ENCODE measurements at places on chromosomes 3 and 15.

DNA sequence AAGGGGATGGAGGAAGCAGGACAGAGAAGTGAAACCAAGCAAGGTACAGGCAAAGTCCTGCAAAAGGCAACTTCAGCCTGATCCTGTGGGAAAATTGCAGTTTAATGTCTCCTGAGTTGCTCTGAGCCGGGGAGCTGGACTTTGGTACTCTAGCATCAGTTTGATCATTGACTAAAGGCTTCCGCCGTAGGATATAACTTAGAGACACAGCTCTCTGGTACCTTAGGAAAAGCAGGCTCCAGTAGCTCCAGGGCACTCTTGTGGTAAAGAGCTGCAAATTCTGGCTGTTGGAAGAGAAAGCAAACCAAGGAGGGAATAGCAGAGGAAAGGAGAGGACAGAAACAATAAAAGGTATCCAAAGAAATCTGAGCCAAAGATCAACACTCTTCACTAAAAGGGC lies 521.1 kb downstream of the PLOD2 start:
- DNase-seq = no peak
- H3K36me3 ChIP-seq = no peaks in the 10 kb centered on the region
- H3K27ac ChIP-seq = no peak overlapping the region
- H3K4me3 ChIP-seq = no peak overlapping the region
- H3K27me3 ChIP-seq = no peaks in the 10 kb centered on the region
- H3K4me1 ChIP-seq = no peaks in the 10 kb centered on the region

- H3K4me3 ChIP-seq = no peak overlapping the region
- peaks cover under 1% of the 10 kb centered on the region for H3K4me1 ChIP-seq
- no peak overlapping the region for H3K27ac ChIP-seq
- DNase-seq = no peak
- H3K36me3 ChIP-seq = no peaks in the 10 kb centered on the region
These were observed 213.6 kb upstream of the LINGO1 start for GRCh38 chr15:77846360-77846759.

- no peak for DNase-seq
- no peaks in the 10 kb centered on the region for H3K36me3 ChIP-seq
- H3K4me1 ChIP-seq = no peaks in the 10 kb centered on the region
These were observed 331.8 kb upstream of the ARHGEF26 start for GRCh38 chr3:153789380-153789779.

- no peaks in the 10 kb centered on the region for H3K4me1 ChIP-seq
- no peak overlapping the region for H3K4me3 ChIP-seq
- no peak overlapping the region for H3K27ac ChIP-seq
- H3K36me3 ChIP-seq = no peaks in the 10 kb centered on the region
These were observed 434.1 kb downstream of the OCA2 start for GRCh38 chr15:27665002-27665401.

- H3K4me3 ChIP-seq = no peak overlapping the region
- DNase-seq = no peak
- H3K27ac ChIP-seq = no peak overlapping the region
- H3K4me1 ChIP-seq = peaks cover 6% of the 10 kb centered on the region
- H3K27me3 ChIP-seq = no peaks in the 10 kb centered on the region
These were observed 122.7 kb downstream of the DGKG start for GRCh38 chr3:186239321-186239720.

DNA sequence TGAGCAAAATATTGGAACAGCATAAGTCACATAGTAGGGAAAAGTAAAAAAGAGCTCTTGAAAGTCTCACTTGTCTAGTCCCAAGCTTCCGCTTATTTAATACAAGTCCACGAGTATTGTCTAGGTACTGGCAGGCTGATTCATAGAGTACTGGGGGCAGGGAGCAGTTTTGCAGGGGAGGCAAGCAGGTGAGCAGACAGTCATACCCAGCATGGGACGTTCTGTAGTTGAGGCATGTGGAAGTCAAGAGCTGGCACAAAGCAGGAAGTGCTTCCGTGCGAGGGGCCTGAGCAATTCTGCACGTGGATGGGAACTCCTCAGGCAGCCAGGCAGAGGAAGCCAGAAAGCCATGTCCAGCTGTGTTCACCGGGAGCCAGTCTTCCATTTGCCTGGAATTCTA lies 287.6 kb downstream of the EPHB1 start:
- no peak for DNase-seq
- H3K4me3 ChIP-seq = no peak overlapping the region
- no peaks in the 10 kb centered on the region for H3K27me3 ChIP-seq
- no peak overlapping the region for H3K27ac ChIP-seq

DNA sequence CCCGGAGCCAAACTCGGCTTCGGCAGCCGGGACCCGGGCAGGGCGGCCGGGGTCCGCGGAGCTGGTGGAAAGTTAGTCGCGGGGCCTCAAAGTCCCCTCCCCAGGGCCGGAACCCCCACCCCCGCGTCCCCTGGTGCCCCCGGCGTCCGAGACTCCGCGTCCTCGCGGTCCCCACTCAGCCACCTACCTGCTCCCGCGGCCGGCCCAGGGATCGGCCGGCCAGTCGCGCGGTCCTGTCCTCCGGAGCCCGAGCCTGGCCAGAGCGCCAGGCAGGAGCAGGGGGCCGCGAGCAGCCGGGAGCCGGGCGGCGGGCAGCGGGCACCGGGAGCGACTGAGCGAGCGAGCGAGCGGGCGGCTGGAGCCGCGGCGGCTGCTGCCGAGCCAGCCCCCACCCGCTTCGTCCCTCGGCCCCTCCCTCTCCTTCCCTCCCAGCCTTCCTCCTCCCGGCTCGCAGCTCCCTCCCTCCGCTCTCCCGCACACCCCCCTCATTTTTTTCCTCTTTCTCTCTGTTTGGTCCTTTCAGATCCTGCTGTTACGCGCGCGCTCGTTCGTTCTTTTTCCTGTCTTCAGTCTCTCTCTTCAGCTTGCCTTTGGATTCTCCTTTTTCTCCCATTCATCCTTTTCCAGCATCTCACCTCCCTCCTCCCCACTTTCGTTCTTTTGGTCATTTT lies at the start of gene MEGF11:
Gene MEGF11 (minus strand): TSS at position 333 of the 671 bp plus-strand sequence. CDS start 125,347 bp downstream, outside the sequence.
- no peak for DNase-seq
- peaks cover 5% of the 10 kb centered on the region for H3K4me1 ChIP-seq
- H3K36me3 ChIP-seq = no peaks in the 10 kb centered on the region
- peaks cover 27% of the 10 kb centered on the region for H3K27me3 ChIP-seq

DNA sequence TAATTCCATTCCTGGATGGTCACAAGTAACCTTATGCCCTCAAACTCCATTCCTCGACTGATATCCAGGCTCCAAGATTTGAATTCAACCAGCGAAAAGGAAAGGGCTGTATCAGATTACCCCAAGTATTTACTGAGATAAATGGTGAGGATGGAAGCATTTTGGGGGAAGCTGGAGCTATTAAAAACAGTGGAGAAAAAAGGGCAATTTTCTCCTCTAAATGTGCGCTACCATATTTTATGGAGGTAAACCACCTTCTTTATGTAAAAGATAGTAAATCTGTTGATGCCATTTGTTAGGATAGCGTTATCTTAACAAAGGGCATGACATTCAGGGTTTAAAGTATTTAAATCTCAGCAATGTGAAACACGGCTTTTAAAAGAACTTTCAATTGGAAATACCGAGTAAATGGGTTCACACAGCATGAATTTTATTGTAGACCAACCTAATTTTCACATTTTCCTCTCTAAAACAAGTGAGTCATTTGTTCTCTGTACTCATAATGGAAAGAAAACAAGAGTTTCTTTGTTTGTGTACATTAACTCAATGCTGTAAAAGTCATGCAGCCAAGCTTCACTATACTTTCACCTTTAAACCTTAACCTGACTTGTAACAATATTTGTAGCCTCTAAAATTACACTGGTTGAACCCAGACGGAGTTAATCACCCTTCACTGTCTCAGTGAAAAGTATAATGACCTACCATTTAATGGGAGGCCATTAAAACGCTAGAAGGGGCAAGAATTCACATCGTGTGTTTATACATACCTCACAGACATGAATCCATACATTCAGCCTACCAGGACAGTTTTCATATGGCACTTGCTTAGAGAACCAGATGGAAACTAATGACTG lies 773.4 kb downstream of the ROBO1 start:
- H3K27me3 ChIP-seq = no peaks in the 10 kb centered on the region
- peak overlapping the region; percentile 44 for H3K27ac ChIP-seq
- no peaks in the 10 kb centered on the region for H3K36me3 ChIP-seq
- H3K4me1 ChIP-seq = peaks cover 24% of the 10 kb centered on the region
- no peak for DNase-seq

- no peaks in the 10 kb centered on the region for H3K27me3 ChIP-seq
- no peaks in the 10 kb centered on the region for H3K4me1 ChIP-seq
- H3K4me3 ChIP-seq = no peak overlapping the region
- no peak for DNase-seq
- H3K36me3 ChIP-seq = no peaks in the 10 kb centered on the region
These were observed 281.2 kb upstream of the DPH6 start for GRCh38 chr15:35827141-35827540.

- DNase-seq = no peak
- no peak overlapping the region for H3K27ac ChIP-seq
- no peaks in the 10 kb centered on the region for H3K4me1 ChIP-seq
- no peak overlapping the region for H3K4me3 ChIP-seq
- no peaks in the 10 kb centered on the region for H3K27me3 ChIP-seq
These were observed 140.9 kb downstream of the ALDH1A2 start for GRCh38 chr15:57924598-57924997.

DNA sequence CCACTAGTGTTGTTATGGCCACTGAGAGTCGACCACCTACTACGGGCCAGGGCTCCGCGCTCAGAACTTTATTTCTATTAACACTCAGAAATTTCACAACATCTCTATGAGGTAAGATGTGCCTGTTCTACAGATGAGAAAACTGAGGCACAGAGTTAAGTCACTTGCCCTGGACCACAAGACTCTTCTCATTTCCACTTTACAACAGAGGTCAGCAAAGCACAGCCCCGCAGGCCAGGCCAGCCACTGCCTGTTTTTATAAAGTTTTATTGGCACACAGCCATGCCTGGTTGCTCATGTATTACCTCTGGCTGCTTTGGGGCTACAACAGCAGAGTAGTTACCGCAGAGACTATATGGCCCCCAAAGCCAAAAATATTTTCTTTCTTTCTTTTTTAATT lies 503.6 kb downstream of the SHQ1 start:
- H3K4me1 ChIP-seq = peaks cover under 1% of the 10 kb centered on the region
- no peak overlapping the region for H3K4me3 ChIP-seq
- no peak overlapping the region for H3K27ac ChIP-seq
- H3K27me3 ChIP-seq = no peaks in the 10 kb centered on the region
- no peak for DNase-seq
- no peaks in the 10 kb centered on the region for H3K36me3 ChIP-seq

DNA sequence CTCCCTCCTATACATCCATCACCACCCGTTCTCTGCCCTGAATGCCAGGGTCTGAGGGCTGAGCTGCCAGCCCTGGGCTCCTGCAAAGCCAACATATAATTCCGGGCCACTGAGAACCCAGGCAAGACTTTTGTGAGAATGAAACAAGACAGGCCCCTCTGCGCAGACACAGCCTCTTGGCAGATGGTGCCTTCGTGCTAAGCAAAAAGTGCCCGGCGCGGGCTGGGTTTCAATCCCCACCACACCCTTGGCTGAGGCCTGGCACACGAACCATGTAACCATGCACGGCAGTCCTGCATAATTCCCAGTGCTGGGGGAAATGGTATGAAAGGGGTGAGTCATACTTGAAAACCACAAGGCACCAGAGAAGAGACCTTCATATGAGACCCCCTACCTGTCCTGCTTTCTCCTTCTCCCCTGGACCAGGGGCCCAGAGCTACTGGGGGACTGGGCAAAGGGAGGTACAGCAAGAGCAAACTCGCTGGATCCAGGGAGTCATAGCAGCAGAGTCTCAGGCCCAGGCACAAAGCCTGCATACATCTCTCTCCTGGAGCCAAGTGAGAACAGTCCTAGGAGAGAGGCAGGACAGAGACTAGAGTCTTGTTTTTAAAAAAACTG lies 26.1 kb upstream of the LOXL1 start:
- no peak for DNase-seq
- no peak overlapping the region for H3K27ac ChIP-seq
- H3K4me3 ChIP-seq = no peak overlapping the region
- no peaks in the 10 kb centered on the region for H3K27me3 ChIP-seq
- H3K36me3 ChIP-seq = no peaks in the 10 kb centered on the region

- H3K27ac ChIP-seq = no peak overlapping the region
- H3K4me1 ChIP-seq = no peaks in the 10 kb centered on the region
- no peaks in the 10 kb centered on the region for H3K27me3 ChIP-seq
- DNase-seq = no peak
These were observed 321.8 kb downstream of the TIGIT start for GRCh38 chr3:114615523-114616085.

- no peak overlapping the region for H3K4me3 ChIP-seq
- H3K27ac ChIP-seq = no peak overlapping the region
- no peaks in the 10 kb centered on the region for H3K27me3 ChIP-seq
These were observed 61.3 kb downstream of the FBN1 start for GRCh38 chr15:48584090-48584811.

GRCh38 chr3:46245146-46245545 lies 2.9 kb downstream of the CCR3 start:
- no peaks in the 10 kb centered on the region for H3K36me3 ChIP-seq
- DNase-seq = no peak
- no peaks in the 10 kb centered on the region for H3K4me1 ChIP-seq
- no peak overlapping the region for H3K4me3 ChIP-seq
- H3K27me3 ChIP-seq = no peaks in the 10 kb centered on the region

DNA sequence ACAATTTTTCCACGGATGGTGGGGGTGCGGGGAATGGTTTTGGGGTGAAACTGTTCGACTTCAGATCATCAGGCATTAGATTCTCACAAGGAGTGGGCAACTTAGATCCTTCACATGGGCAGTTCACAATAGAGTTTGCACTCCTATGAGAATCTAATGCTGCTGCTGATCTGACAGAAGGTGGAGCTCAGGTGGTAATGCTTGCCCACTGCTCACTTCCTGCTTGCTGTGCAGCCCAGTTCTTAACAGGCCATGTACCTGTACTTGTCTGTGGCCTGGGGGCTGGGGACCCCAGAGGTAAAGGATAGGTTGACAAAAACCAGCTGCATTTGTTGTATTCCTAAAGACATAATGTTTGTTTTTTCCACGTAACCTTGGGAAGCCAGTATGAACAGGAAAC lies 16.0 kb downstream of the DZIP3 start:
- H3K4me3 ChIP-seq = no peak overlapping the region
- no peak for DNase-seq
- no peaks in the 10 kb centered on the region for H3K36me3 ChIP-seq

DNA sequence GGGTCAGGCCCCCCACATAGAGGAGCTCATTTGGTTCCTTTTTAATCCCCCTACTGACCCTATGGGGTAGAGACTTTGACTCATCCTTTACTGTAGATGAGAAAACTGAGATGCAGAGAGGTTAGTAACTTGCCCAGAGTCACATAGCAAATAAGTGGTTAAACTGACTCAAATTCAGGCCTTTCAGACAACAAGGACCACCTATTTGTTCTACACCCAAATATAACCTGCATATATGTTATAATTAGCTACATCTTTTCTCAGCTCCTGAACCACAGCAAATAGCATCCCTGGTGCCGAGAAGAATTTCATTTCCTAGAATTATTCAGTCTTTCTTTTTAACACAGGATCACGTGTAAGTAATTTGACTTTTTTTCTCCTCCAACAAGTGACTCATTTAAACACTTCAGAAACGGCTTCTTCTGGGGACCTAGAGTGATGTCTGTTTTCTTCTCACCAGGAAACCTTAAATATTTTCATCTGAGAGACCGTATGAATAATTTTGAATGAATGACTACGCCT lies 57.4 kb downstream of the MGLL start:
- no peak overlapping the region for H3K27ac ChIP-seq
- no peaks in the 10 kb centered on the region for H3K4me1 ChIP-seq
- H3K4me3 ChIP-seq = no peak overlapping the region
- DNase-seq = no peak
- no peaks in the 10 kb centered on the region for H3K36me3 ChIP-seq
- no peaks in the 10 kb centered on the region for H3K27me3 ChIP-seq

GRCh38 chr3:15333099-15333955 lies 941 bp upstream of the SH3BP5 start:
- H3K27ac ChIP-seq = no peak overlapping the region
- H3K27me3 ChIP-seq = no peaks in the 10 kb centered on the region
- no peaks in the 10 kb centered on the region for H3K36me3 ChIP-seq
- H3K4me3 ChIP-seq = peak overlapping the region; percentile 66

- H3K4me1 ChIP-seq = no peaks in the 10 kb centered on the region
- no peaks in the 10 kb centered on the region for H3K36me3 ChIP-seq
- DNase-seq = no peak
- H3K4me3 ChIP-seq = no peak overlapping the region
These were observed 11.7 kb downstream of the LRRFIP2 start for GRCh38 chr3:37162501-37163245.
